Activated CD8-positive, alpha-beta memory T cell treated with anti-CD3 and anti-CD28 coated beads for 24 hours (primary cell): ENCODE measurements at places on chromosomes 4 and X.

- DNase-seq: no peak
Measured at GRCh38 chr4:154622598-154622997, 10.1 kb upstream of the FGG start.

DNA sequence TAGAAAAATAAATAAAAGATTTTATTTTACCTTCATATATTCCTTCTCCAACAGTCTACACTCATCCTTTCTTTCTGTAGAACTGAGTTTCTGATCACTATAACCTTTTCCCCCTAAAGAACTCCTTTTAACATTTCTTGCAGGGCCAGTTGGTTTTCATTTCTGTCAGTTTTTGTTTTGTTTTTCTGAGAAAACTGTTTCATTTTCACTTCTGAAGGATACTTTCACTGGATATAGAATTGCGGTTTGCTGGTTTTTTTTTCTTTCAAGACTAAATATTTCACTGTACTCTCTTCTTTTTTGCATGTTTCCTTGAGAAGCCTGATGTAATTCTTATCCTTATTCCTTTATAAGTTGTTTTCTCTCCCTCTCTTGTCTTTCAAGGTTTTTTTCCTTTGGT lies 90.4 kb upstream of the EOLA2 start:
- DNase-seq: no peak

DNA sequence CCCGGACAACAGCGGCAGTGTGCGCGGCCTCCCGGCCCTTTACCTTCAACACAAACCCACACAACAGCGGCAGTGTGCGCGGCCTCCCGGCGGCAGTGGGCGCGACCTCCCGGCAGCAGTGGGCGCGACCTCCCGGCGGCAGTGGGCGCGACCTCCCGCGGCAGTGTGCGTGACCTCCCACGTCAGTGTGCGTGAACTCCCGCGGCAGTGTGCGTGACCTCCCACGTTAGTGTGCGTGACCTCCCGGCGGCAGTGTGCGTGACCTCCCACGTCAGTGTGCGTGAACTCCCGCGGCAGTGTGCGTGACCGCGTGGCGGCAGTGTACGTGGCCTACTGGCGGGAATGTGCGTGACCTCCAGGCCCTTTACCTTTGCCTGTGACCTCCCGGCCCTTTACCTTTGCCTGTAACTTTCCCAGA lies 576.6 kb upstream of the FRG1 start:
- no peak for DNase-seq

GRCh38 chrX:96424007-96424406 lies 260.6 kb upstream of the DIAPH2 start:
- DNase-seq: no peak

DNA sequence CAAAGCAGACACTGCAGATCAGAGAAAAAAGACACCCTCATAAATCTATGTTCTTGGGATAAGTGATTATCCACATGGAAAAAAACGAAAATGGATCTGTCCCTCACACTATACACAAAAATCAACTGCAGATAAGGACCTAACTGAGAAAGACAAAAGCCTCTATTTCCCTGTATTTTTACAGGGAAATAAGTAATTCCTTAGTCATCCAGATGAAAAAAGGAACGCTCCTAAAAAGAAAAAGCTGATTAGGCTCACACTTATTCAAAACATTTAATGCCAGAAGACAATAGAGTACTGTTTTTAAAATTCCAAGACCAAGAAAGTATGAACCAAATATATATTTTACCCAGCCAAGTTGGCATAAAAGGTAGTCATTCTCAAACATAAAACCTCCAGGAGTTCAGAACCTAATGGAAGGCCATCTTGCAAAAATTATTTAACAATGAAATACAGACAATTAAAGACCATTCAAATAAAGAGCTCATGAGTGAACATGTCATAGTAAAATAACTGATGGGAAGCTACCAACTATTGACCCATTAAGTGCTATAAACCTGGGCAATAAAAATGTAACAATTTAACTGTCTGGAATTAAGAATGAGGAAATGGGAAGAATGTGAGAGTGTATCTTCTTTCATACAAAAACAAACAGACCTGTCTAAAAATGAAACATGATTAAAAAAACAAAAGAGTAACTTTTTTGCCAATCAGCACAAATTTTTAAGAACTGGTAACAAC lies 20.4 kb downstream of the PAPSS1 start:
- DNase-seq: no peak

DNA sequence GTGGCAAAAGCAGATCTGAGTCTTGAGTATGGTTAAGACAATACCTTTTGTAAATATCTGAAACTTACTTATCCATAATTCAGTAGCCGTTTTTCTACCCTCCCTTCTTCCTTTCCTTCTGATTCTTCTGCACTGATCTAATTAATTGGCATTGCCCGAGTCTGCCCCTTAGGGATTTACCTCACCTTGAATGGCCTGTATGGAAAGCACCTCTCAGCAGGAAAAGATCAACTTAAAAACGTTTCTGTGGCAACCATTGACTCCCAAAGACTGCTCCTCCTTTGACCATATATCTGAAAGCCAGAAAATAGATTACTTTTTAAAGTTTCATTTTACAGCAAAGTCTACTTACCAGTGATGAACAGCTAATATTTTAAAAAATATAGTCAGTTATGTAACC lies 496.5 kb upstream of the LCORL start:
- DNase-seq: no peak

DNA sequence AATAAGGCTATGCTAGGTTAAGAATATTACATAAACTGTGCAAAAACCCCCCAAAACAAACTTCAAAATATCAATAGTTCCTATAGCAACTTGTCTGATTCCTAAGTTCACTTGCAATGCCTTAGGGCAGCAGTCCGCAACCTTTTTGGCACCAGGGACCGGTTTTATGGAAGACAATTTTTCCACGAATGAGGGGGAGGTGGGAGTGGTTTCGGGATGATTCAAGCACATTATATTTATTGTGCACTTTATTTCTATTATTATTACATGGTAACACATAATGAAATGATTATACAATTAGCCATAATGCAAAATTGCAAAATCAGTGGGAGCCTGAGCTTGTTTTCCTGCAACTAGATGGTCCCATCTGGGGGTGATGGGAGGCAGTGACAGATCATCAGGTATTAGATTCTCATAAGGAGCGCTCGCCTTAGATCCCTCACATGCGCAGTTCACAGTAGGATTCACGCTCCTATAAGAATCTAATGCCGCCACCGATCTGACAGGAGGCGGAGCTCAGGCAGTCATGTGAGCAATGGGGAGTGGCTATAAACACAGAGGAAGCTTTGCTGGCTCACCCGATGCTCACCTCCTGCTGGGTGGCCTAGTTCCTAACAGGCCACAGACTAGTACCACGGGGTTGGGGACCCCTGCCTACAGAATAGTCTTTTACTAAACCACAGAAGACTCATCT lies 39.7 kb downstream of the ACOX3 start:
- no peak for DNase-seq

DNA sequence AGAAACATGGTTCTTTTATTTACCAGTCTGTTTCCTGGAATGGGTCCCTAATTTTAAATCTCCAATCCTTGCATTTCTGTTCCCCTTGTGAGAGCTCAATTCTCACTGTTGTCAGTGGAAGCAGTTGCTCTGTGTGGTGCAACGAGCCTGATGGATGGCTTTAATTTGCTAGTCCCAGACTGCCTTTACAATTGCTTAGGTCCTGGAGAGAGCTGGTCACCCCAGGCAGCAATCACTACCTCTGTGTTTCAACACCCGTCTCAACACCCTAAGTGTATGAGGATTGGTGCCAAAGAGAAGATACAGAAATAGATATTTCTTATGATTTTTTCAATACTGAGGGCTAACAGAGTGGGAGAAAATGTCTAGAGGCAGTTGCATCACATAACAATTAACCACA lies 873.8 kb downstream of the GLUD2 start:
- no peak for DNase-seq

DNA sequence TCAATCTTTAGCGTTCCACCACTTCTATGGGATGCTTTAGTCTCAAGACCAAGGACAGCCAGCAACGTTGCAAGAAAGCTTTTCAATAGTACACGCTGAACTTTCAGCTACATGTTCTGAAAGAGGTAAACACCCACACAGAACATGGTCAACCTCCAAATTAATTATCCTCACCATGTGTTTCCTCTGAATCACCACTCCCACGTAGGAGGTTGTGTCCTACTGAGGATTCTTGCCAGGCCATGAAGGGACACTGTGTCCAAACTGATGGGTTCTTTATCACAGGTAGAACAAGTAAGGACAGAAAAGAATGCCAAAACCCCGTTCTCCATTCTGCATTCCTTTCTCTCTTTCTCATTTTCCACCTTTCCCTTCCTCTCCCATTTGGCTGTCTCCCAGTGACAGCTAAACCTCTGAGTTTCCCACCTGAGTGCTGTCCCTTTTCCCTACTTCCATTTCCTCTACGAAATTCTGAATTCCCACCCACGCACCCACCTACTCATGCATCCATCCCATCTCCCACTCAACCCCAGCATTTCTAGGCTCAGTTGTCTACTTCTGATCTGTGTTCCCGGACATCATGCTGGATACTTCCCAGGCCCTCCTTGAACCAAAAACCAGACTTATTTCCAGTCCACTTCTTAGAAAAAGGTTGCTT lies 29.0 kb upstream of the GPM6B start:
- DNase-seq: no peak

DNA sequence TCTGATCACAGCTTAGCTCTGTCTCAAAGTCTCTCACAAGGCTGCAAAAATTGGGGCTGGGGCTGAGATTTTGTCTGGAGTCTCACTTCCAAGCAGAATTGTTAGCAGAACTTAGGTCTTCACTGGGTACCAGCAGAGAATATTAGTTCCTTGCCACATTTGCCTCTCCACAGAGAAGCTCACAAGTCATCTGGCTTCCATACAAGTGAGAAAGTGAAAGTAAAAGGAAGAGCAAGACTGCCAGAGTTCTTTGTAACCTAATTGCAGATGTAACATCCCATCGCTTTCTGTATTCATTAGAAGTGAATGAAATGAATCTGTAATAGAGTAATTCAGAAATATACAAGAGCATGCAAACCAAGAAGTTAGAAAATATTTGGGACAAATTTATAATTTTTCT lies 624.1 kb upstream of the GNPDA2 start:
- no peak for DNase-seq

- no peak for DNase-seq
Measured at GRCh38 chrX:17759990-17760389, 22.7 kb downstream of the SCML1 start.

DNA sequence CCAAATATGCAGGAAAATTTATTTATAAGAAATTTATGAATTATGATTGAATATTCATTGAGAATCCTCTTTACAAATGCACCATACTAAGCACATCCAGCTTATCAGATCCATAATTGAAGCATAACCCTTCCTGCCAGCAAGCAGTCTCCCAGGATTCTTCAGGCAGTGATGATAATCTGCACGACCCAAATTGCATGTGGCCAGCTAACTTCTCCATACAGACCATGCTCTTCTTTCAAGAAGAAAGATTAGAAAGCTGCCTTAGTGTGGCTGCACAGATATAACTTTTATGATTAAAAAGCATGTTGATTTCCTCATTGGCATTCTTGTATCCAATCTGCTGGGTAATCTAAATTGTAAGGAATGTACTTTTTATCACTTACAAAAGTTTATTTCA lies 3.3 kb upstream of the CBR4 start:
- no peak for DNase-seq

GRCh38 chr4:106773076-106773905 lies 262.8 kb downstream of the DKK2 start:
- DNase-seq: no peak

DNA sequence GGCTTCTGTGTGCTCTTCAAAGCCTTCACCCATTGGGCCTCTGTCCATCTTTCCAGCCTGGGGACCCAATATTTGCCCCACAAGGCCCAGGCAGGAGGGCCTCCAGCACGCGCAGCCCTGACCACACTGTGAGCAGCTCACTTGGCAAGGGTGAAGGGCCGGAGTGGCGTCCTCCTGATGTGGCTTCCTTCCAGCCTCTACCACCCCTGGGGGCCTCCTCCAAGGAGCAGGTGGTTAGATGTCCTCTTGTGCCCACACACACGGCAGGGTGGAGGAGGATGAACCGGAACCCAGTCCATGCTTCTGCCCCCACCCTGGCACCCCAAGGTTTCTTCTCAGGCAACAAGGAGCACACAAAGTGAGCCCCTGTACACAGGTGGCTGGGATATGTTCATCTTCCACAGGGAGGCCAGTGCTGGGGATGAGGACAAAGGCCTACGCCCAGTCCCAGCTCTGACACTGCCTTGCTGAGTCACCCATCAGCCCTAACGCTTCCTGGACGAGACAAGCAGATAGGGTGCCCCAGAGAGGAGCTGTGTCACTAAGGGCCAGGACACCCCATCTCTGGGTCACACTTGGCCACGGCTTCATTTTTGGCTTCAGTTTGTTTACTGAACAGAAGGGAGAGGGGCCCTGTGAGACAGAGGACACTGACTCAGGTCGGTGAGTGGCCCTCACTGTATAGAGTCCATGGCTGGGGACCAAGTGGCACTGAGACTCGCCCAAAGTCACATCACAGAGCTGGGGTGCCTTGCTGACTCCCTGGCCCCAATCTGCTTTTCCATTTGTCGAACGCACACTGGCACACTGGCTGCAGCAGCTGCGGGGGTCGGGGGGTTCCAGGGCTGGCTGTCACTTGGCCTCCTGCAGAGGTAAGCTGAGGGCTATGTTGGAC lies 1.9 kb downstream of the UBL4A start:
- DNase-seq: no peak

- DNase-seq: no peak
Measured at GRCh38 chr4:26434030-26434639, 56.1 kb downstream of the CCKAR start.

- peak; percentile 62 for DNase-seq
Measured at GRCh38 chrX:70262952-70263567, 3.1 kb upstream of the P2RY4 start.

DNA sequence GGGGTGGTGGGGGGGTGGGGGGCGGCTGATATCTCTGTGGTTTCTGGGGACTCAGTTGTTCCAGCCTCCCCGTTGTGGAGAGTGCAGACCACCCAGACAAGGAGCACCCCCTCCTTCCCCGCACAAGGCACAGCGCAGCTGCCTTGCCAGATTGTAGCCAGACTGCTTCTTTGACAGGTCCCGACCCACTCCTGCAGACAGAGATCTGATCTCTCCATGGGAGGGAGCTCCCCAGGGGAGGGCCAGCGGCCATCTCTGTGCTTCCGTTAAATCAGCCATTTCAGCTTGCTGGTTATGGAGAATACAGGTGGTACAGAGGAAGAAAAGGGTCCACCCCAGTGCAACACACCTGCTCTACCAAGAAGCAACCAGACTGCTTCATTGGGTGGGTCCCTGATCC lies 80.8 kb downstream of the FGF16 start:
- no peak for DNase-seq

DNA sequence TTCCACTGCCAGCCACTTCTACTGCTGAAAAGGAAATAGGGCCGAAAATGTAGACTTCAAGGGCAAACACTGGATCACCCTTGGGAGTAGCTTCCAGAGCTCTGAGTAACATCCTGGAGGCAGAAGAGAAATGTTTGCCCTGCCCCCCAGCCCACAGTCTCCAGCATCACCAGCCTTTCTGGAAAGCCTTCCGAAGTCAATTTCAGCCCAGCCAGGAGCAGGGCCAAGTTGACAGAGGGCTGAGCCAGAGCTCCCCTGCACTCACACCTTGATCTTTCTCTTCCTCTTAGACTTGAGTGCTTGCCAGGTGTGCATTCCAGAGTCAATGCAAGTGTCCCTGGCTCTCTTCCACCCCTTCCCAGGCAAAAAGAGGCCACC lies 35.2 kb downstream of the SLC25A5 start:
- no peak for DNase-seq

GRCh38 chr4:95728145-95728544 lies 111.7 kb upstream of the PDHA2 start:
- DNase-seq: no peak

GRCh38 chrX:11331788-11332187 lies 38.6 kb downstream of the AMELX start:
- no peak for DNase-seq
